ENCODE measurements at places on chromosomes 16 and 17.

DNA sequence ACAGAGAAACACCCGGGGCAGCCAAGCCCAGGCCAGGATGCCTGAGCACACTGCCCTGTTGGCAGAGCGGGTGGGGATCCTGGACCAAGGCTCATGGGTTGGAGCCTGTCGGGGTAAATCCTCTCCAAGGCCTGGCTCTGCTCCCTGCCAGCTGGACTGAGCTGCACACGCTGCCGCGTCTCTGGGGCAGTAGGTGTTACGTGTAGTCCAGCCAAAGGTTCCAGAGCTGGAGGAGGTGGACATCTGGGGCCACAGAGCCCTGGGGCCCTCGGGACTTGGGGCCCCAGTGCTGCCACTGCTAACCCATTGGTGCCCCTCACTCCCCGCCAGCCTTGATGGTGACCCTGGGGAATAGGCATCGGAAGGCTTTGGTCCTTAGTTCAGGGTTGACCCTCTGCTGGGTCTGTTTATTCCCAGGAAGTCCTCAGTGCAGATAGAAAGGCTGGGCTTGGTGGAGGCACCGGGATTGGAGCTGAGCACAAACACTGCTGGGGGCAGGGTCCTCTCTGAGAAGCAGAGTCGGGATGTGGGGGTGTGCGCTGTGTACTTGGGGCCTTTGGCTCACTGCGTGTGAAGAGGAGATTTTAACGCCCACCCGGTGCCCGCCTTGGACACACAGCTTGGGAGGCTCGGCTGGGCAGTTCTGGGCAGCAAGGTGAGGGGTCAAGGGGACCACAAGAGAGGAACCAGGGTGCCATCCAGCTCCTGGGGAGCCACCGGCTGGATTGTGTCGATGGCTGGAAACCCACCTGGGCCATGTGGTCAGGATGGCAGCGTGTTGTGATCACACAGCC, 16.3 kb upstream of the CBX4 start:
- no peak for DNase-seq

- no peak for DNase-seq
These were observed 94.8 kb upstream of the CBX4 start for GRCh38 chr17:79933863-79934652.

DNA sequence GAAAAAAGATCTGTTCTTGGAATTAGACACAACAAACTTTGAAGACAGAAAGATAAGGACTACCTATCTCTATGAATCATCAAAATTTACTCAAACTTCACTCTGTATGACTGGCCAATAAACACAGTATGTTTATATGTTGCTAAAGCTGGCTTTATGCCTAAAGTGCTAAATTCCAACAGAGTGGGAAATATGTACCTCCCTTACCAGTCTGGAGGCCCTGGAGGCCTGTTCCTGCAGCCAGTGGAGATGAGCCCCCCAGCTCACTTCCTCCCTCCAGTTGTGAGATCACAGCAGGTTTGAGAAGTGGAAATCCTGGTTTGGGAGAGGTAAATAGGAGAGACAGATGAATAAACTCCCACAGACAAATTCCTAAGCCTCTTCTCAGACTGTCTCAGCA, 9.0 kb downstream of the ZNF23 start:
- no peak for DNase-seq

DNA sequence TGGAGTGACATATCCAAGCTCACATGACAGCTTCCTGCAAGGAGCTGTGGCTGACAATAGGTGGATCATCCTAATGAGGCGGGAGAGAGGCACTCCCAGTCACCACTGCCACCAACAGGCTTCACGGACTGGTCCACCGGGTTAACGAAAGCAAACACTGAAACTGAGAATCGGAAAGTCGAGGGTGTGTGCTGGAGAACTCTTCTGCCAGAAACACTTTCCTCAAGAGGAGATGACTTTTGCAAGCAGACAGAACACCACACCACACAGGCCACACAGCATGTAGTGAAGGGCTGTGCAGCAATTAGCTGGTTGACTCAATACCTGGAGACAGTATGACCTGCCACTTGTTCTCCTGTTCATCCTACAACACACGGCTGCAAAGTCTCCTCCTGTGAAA, 53.0 kb upstream of the DNAJA2 start:
- DNase-seq: no peak

All from NCI-H2081 treated with DMSO at 0.1 percent for 48 hours (cell line).